ENCODE measurements at places on chromosomes 1 and 21.

- peak; percentile 55 for DNase-seq
Measured at GRCh38 chr1:117367046-117368025, at the start of gene MAN1A2. TSS of gene MAN1A2 (plus strand) at chr1:117367449. CDS start at chr1:117368184, 735 bp downstream.

DNA sequence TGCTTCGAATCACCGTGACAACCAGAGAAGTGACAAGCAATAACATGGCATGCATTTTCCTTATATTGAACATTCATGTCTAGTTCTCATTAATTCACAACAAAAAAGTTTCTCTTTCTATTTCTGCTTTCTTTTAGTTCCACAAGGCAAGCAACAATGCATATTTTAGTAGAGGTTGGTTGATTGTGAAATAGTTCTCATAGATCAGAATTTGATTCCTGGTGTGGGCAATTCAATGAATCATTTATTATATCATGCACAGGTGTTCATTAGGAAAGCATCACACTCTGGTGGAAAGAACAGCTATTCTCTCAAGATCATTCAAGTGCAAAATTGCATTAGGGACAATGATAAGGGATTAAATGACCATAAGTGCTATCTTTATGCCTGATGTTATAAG lies 980.9 kb downstream of the BRINP3 start:
- DNase-seq = no peak

DNA sequence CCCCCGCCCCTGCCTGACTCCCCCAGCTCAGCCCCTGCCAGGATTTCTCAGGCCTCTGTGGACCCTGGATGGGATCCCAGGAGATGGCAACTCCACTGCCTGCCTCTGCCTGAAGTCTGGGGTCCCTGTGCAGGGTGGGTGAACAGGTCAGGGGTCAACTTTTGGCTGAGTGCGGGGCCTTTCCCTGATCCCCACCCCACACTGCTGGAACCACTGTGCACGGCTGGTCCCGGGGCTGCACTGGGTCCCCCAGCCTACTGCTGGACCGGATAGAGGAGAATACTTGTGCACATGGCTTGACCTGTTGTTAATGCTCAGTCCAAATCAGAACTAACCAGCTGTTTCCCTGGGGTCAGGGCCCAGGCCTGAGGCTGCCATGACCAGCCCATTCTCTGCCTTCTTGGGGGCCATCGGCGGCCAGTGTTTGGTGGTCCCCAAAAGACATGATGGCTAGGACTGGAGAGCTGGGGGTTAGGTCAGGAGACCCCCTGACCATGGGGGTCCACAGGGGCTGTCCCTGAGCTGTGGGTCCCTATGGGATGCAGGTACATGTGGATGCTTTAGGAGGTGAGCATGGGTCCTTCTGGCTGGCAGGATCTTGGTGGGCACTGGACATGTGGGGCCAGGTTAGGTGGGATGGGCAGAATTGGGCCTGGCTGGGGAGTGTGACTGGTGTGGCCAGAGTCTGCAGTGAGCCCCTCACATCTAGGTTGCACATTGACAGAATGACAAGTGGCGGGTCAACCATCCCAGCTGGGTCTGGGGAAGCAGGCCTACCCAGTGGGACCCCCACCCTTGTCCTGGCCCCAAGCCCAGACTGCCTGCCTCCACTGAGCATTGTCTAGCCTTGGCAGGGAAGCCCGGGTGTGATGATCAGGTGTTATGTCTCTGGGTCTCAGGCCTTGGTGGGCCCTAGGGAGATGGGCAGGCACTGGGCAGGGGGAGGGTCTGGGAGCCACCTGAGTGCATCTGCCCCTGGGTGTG lies 19.0 kb upstream of the ZNF678 start:
- DNase-seq = no peak

DNA sequence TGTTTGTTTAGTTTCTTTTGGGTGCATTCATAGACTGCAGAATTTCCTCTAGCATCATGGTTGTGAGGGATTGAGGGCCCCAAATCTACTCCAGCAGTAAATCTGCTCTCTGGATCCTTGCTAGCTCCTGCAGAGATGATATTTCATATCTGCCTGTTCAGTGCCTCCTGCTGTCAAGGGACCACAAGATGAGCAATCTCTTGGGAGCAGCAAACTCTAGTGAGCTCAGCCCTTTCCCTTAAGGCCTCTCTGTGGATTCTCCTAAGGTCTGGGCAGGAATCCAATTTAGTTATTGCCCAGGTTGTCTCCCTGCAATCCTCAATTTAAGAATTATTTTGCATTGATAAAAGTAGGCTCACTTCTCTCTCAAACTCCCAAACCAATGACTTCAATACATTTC lies 76.9 kb downstream of the RGS18 start:
- DNase-seq = no peak

DNA sequence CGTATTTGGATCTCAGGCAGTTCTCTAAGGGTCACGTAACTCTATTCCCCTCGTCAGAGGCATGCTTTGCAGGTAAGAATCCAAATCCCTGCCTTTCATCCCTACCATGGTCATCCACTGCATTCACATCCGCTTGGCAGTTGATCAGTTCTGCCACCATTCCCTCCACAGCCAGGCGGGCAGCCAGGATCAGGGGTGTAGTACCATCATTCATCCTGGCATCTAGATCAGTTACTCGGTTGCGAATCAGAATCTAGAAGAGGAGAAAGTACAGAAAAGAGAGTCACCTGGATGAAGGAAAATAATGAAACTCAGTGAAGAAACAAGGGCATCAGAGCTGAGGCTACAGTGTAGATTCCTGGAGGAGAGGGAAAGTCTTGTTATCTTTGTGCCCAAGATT lies 22.0 kb upstream of the ADAM30 start:
- DNase-seq = no peak

DNA sequence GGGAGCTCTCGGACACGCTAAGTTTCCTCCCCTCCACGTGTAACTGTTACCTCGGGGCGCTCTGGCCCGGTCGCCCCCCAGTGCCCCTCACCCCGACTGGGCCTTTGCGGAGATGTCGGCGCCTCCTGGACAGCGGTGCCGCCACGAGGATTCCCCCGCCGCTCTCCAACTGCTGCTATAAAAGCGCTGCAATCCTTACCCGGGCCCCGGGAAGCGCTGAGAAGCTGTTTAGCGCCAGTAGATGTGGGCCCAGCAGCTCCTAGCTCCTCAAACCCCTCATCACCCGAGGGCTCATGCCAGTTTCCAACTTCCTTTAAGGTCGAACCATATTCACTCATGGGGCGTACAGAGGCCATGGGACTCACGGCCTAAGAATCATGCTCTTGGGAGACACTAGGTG lies 361 bp upstream of the LMX1A start:
- DNase-seq = no peak

- DNase-seq = no peak
Measured at GRCh38 chr1:2862814-2863647, 61.5 kb upstream of the TTC34 start.

- DNase-seq = no peak
Measured at GRCh38 chr1:246750752-246751151, 26.5 kb downstream of the SCCPDH start.

GRCh38 chr1:248813546-248813945 lies 12.2 kb downstream of the SH3BP5L start:
- no peak for DNase-seq

DNA sequence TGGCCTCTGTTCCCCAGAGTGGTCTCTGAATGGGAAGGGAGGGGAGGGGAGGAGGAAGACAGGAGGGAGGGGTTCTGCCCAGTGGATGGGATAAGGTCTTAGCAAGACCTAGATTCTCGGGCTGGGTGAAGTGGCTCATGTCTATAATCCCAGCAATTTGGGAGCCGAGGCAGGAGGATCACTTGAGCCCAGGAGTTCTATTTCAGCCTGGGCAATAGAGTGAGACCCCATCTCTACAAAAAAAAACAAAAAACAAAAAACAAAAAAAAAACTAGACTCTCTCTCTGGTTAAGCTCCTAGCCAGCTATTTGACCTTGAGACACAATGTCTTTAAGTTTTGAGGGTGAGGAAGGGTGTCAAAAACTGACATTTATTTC lies 11.4 kb downstream of the UQCRHL start:
- DNase-seq = no peak

- no peak for DNase-seq
Measured at GRCh38 chr1:170530972-170531757, 801 bp upstream of the GORAB start.

DNA sequence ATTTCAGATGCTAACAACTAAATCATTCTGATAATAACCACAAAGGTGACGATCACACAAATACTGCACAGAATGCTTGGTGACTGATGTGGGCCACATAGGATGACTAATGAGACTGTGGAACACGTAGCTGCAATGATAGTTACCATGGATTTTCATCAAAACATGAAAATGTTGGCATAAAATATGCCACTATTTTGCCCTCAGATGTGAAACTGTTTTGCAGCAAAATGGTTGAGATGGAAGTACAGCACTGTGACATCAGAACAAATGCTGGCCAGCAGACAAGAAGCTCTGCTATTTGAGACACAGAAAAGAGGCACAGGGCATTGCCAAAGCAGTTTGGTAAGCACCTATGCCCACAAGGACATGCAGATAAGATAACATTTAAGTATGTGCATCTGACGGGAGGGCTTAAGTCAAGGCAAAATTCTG lies 83.8 kb downstream of the NIBAN1 start:
- peak; percentile 14 for DNase-seq

DNA sequence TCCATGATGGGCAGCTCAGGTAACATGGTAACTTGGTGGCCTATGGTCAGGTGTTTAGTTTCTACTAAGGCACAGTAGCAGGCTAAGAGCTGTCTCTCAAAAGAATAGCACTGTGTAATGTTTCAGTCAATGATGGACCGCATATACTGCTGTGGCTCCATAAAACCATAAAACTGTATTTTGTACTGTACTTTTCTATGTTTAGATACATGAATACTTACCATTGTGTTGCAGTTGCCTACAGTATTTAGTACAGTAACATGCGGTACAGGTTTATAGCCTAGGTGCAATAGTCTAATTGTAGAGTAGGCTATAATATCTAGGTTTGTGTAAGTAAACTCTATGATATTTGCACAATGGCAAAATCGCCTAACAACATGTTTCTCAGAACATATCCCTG lies 50.6 kb downstream of the SLC2A1 start:
- DNase-seq = no peak

GRCh38 chr1:53288790-53289429 lies 39.0 kb downstream of the LRP8 start:
- DNase-seq = no peak

DNA sequence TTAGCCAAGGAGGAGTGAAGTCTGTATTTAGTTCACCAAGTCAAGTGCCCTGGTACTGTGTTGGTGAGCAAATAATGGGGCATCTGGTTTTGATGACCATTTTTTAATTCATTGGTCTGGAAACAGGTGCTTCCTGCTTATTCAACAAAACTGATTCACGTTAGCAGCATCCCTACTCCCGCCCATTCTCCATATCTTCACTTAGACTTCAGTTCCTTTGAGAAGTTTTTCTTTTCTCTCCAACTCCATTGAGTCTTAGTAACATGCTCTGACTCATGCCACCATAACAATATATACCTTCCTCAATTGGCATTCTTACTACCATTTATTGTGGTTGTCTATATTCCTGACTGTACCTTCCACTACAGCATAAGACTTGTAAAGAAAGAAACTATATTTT lies 468.9 kb downstream of the DPYD start:
- no peak for DNase-seq

DNA sequence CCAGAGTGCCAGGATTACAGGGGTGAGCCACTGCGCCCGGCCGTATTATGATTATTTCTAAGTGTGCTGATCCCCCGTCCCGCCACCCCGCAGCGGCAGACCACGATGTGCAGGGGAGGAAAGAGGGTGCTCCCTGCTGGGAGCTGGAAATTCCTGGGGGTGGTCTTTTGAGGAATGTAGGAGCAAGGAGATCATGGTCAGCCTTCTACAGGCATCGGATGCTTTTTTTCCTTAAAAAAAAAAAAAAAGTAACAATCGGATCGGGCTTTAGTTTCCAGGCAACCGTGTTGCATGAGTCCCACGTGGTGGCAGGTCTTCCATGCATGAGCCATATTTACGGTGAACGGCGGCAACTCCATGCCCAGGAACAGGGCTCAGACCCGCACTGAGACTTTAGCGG lies 74.2 kb upstream of the COX20 start:
- DNase-seq = no peak

- DNase-seq = no peak
Measured at GRCh38 chr1:241985787-241986186, 13.1 kb downstream of the MAP1LC3C start.

GRCh38 chr1:7317888-7318287 lies 453.2 kb upstream of the VAMP3 start:
- DNase-seq = no peak

DNA sequence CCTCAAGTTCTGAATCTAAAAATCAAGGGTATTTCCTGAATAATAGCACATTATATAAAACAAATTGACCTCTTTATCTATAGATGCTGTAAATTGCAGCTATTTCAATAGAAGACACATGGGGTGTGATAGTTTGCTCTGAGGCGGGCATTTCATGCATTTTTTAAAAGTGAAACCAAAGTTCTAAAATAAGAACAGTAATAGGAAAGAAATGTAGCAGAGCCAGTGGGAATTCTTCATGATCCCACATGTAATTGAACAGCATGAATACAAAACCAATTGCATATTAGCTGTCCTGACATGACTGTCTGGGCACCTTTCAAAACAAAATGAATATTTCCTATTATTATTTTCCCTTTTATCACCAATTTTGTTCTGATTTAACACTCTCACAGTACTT lies 85.0 kb downstream of the RGS21 start:
- DNase-seq = no peak

DNA sequence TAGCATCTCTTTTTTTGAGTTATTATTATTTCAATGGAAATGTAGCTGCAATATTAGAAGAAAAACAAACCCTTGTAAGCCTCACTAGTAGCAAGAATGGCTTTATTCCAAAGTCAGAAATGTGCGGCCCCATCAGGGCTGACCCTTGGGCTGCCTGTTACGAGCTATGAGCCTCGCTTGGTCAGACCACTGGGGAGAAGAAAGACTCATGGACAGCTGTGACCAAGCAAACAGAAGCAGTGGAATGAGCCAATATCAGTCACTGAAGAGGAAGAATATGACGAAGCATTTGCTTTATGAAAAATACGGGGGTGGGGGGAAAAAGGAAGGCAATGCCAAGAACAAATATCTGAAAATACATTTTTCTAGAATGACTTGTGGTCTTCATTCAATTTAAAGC lies 504.5 kb downstream of the LMO4 start:
- DNase-seq = no peak

DNA sequence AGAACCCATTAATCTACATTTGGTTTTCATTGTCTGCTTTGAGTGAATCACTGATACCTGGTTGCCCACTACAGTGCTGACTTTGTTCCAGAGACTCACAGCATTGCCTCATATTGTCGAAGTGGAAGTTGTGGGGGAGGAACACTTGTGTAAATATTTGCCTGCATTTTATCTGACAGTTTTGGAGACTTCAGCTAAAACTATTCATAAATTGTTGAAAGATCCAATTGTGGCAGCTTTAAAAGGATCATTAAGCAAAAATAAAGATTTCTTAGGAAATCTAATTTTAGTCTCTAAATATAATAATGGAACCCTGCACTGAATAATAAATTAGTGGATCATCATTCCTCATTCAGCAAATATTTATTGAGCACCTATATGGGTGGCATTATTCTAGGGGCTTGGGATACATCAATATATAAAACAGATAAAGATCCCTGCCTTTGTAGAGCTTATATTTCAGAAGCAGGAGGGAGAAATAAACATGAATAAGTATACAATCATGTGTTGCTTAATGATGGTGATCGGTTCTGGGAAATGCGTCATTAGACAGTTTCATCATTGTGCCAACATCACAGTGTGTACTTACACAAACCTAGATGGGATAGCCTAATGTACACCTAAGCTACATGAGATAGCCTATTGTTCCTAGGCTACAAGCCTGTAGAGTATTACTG lies 73.5 kb downstream of the OSBPL9 start:
- DNase-seq = no peak

GRCh38 chr1:184982002-184982954 lies 8.0 kb upstream of the NIBAN1 start:
- DNase-seq = peak; percentile 58
